CD4-positive, alpha-beta T cell treated with Interleukin-15 for 1 hour (primary cell): ENCODE measurements at places on chromosomes 3 and 15.

GRCh38 chr15:82303956-82304777 is 41.5 kb downstream of the SAXO2 start:
- no peak for DNase-seq

DNA sequence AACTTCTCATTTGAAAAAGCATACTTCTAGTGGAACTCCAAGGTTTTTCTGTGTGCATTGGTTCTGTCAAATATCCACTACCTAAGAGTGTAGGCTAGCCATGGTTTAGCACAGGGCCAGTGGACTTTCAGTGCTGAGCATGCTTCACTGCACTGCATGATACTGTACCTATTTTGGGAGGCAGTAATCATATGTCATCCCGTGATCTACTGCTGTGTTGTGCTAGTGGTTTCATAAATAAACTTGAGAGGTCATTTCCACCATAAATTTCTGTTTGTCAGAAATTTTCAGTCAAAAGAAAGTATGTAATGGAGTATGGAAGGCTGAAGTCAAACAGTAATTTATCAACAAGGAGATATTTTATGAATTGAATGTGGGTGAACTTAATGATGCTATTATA is 203.6 kb downstream of the ROBO1 start:
- no peak for DNase-seq

DNA sequence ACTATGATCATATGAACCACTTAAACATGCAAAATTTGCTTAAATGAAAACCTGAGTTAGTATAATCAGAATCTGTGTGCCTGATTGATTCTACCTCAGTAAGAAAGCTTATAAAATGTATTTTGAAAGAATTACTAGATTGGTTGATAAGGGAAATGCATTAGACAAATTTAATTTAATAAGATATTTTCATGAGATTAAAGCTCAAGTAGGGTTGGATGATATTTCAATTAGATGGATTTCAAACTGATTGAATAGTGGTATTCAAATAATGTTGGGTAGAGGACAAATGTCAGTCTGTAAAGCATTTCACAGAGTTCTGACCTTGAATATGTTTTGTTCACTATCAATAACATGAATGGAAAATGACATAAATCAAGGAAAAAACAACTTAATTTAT is 780.4 kb upstream of the ALCAM start:
- DNase-seq, result no peak

DNA sequence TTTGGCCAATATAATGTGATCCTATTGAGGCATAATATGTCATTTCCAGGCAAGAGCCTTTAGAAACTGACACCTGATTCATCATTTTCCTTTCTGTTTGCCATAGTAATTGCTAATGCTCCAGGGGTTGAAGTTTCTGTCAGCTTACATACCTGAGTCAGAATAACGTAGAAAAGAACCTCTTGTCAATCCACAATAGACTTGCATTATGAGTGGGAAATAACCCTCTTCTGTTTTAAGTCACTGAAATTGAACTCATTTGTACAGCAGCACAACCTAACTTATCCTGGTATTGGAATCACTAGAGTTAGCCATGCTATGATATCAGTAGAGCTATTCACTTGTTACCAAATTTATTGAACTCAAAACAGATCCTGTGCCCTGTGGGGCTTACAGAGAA is 101.7 kb upstream of the TP63 start:
- DNase-seq, result no peak

DNA sequence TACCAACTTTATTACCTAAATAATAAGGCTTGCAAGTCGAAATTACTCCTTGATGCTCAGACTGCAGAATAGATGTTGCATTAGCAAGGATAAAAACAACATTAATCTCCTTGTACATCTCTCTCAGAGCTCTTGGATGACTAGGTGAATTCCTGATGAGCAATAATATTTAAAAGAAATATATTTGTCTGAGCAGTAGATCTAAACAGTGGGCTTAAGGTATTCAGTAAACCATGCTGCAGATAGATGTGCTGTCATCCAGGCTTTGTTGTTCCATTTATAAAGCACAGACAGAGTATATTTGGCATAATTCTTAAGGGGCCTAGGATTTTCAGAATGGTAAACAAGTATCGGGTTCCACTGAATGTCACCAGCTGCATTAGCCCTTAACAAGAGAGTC is 257.1 kb downstream of the TUSC7 start:
- DNase-seq, result no peak

GRCh38 chr3:79418855-79419621 is 348.8 kb downstream of the ROBO1 start:
- DNase-seq, result no peak

DNA sequence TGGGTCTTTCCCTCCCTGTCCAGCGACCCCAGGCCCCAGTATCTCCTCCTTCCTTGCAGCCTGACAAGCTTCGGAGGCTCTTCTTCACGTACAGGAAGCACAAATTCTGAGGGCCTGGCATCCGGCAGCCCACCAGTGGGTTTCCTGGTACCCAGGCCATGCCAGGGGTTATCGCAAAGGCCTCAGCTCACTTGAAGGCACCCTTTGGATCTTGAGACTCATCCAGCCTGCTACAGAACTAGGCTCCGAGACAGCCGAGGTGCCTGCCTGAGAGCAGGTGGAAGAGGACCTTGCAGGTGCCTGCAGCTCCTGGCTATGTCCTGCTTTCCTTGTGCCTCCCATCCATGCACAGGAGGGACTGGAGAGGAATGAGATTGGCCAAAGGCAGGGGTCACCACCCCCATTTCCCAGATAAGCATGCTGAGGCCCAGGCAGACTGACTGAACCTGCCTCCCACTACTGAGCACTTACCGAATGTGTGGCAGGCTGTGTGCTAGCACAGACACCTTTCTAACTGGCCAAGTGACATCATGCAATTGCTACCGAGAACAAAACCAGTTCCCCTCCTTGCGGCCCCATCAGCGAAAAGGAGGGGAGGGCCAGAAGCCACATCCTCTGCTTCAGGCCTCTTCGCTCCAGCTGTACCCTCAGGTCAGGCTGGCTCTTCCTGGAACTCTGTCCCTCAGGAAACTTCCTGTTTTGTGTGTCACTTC is 11.2 kb downstream of the SH2D7 start:
- peak; percentile 49 for DNase-seq

GRCh38 chr3:113151461-113152031 is 59.8 kb upstream of the BOC start:
- no peak for DNase-seq

GRCh38 chr15:99424978-99425656 is 140.7 kb upstream of the MEF2A start:
- DNase-seq, result peak; percentile 65

DNA sequence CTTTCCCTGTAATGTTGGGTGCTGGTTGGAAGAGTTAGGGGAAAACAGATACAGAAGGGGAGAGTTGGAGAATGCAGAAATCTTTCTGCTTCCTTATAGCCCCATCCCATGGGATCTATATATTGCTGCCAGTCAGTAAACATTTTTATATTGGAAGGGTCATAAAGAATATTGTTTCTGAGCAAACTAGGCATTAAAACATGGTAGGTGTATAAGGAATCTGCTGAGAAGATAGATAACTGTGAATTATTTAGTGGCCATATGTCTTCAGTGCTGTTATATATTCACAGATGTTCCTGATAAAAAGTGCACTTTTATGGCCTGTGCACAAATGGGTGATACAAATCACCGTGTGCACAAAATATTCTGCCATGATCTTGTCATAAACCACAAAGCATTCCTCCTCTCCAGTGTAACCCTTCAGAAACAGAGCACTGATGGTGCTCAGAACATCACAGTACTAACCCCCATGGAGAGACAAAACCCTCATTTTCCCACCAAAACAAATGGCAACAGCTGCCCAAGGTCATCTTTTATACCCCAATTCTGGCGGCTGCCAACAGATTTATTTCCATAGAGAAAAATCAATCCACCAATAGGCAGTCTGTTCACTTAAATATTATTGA is 269.3 kb downstream of the SLC9A9 start:
- DNase-seq, result no peak

DNA sequence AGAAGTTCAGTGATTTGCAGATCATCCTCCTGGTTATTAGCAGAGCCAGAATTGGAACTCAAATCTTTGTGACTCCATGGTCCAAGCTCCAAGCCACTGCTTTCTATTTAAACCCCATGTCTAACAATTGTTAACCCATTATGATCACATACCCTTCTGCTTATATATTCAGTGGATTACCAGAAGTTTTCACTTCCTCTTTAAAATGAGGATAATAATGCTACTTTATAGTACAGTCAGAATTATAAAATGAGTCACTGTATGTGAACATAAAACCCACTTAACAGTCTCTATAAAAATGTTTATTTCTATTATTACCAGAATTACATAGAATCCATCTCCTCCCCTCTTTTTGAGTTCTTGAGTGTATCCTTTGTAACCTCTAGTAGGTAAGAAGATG is 550.7 kb upstream of the DPPA4 start:
- no peak for DNase-seq

- no peak for DNase-seq
Measured at GRCh38 chr3:134369861-134370596, 4.2 kb downstream of the AMOTL2 start.

DNA sequence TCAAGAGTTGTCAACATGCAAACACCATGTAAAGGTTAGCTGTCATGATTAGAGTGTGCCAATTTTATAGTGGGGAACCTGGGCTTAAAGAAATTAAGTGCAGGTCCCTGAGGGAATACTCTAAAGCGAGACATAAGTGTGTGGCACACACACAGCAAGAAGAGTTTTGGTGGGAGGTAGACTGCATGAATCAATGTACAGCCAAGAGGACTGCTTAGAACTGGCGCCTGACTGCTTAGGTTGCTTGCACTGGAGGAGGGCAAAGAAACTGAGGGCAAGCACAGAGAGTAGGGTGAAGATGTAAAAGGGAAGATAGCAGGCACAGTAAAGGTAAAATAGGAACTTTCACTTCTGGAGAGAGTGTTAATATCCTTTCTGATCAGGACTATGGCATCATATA is 184.9 kb downstream of the SOX2 start:
- DNase-seq, result no peak

GRCh38 chr3:195181741-195182469 is 89.1 kb downstream of the XXYLT1 start:
- DNase-seq, result no peak

DNA sequence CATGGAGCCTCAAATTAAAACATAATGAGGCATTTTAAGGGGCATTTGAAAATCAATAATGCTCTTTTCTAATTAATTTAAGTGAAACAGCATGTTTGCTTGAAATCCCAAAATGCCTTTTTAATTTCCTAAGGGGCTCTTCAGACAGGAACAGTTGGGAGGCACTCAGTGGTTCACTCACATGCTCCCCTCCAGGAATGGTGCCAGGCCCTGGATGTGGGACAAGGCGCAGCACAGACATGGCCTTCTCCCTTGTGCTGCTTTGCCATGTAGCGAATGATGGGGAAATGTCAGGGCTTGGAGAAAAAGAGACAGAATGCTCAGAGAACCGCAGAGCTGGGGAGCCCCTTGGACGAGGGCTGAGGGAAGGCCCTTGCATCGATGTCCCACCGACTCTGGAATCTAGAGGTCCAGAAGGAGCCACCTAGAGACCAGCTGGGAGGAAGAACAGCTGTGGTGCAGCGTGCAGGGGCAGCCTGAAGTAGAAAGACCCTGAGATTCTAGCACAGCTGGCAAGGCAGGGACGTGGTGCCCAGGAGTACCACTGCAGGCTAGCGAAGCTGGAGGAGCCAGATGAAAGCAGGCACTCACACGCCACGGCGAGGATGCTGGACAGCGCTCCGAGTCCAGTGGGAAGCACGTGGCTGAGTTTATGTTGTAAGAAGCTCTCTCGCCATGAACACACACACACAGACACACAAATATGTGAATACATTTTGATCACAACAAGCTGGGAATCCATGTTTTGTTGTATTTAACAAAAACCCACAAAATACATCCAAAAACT is 27.0 kb downstream of the NSMCE3 start:
- no peak for DNase-seq

DNA sequence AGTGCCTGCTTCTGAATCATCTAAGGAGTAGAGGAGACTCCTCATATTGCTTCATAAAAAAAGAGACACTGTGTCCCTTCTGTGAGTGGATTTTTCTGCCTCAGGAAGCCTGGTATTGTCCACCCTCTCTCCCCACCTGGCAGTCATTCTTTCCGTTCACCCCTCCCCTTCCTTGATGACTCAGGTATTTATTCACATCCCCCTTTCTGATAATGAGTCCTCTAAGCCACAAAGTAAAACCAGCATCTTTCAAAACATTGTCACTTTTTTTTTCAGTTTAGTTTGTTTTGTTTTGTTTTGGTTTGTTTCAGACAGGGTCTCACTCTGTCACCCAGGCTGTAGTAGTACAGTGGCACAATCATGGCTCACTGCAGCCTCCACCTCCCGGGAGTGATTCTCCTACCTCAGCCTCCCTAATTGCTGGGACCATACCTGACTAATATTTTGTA is 65.2 kb upstream of the UBE2E1 start:
- no peak for DNase-seq

DNA sequence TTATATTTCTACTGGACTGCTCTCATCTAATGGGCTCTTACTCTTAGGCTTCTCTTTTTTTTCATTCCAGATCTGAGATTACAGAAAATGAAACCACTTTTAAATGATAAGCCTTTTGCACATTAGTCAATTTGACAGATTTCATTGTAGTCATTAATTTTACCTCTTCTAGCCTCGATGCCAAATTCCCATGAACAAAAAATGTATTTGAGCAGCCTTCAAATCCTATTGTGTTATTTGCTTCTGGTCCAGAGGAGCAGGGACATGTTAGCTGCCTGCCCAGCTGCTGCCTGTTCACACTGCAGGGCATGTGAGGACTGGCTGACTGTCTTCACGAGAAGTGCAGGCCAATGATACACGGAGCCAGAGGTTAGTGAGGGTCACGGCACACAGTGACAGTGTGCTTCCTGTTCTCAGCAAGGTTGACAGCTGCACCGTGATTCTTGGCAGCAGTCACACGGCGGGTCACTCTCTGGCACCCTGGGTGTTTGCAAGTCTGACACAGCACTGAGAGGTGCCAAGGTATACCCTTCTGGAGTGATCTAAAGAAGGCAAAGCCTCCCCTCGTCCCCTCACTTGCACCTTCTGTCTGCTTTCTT is 40.8 kb downstream of the KAT2B start:
- DNase-seq, result peak; percentile 33

- DNase-seq, result no peak
Measured at GRCh38 chr15:58608129-58608590, 141.3 kb downstream of the ADAM10 start.

- no peak for DNase-seq
Measured at GRCh38 chr15:55320238-55320550, 1.2 kb downstream of the PIGB start.

DNA sequence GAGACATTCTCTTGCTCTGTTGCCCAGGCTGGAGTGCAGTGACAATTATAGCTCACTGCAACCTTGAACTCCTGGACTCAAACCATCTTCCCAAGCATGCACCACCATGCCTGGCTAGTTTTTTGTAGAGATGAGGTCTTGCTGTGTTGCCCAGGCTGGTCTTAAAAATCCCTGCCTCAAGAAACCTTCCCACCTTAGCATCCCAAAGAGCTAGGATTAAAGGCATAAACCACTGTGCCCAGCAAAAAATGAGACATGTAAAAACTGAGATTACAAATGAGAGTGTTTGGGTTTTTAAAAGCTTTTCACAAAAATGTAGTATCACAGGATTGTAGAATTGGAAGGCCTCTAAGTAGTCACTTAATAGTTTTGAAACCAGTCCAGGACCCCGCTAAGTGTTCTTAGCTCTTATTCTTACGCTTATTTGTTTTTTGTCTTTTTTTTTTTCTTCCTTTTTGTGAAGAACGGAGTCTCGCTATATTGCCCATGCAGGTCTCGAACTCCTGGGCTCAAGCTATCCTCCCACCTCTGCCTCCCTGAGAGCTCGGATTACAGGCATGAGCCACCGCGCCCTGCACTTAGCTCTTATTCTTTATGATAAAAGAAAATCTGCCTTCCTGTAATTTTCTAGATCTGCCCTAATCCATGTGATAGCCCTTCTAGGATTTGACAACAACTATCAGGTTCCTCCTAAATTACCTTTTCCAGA is 31.5 kb downstream of the KLHL18 start:
- no peak for DNase-seq
